Activated CD4-positive, alpha-beta T cell treated with anti-CD3 and anti-CD28 coated beads, Interleukin-2, amount 50 U/mL, for 48 hours (primary cell): ENCODE measurements at places on chromosomes 4 and X.

GRCh38 chrX:100685284-100685996 is 41.4 kb downstream of the SRPX2 start:
- peak; percentile 68 for DNase-seq

GRCh38 chr4:131257241-131257640 is 1891.9 kb upstream of the PCDH10 start:
- DNase-seq, result no peak

- DNase-seq, result no peak
Measured at GRCh38 chr4:23036503-23036902, 343.8 kb downstream of the GBA3 start.

GRCh38 chrX:148290931-148291330 is 209.5 kb upstream of the AFF2 start:
- DNase-seq, result no peak

GRCh38 chr4:69888336-69888735 is 28.4 kb upstream of the SULT1E1 start:
- no peak for DNase-seq

GRCh38 chrX:77441033-77441432 is 6.2 kb upstream of the FGF16 start:
- DNase-seq, result no peak

GRCh38 chrX:28628120-28628519 is 40.9 kb downstream of the IL1RAPL1 start:
- no peak for DNase-seq

GRCh38 chrX:107825698-107826237 is at the start of gene MID2:
Gene MID2 (plus strand): TSS chrX:107825866. CDS start chrX:107826427, 561 bp downstream.
- peak; percentile 54 for DNase-seq

DNA sequence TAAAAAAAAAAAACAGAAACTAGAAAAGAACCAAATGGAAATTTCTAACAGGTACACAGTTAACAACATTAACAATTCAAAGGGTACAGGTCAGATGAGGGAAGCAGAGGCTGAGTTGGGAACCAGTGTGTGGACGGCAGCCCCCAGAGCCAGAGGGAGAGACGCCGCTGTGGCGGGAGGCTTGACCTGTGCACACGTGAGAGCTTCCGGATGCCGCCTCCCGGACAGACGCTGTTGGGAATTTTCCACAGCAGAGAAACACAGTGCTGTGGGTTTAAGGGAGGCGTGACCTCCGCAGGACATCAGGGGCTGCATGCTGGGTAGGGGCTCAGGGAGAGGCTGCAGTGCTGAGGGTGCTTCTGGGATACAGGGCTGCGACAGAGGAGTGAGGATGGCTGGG is 22.2 kb downstream of the TACC3 start:
- DNase-seq, result no peak

DNA sequence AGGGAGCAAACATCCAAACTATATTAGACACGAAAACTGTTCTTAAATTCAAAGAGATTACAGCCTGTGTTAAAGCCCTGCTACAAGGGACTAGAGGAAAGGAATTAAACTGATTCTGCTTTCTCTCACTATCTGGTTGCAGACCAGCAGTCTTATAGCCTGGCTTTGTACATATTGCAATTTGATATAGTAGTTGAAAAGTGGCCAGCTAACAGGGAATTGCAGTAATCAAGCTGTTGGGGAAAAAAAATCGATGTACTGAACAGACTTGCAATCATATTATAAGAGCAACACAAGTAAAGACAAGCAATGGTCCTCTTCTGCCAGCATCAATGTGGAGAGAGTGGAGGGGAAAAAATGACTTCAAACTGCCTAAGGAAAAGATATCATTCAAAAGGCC is 364.4 kb upstream of the EPHA5 start:
- DNase-seq, result no peak

DNA sequence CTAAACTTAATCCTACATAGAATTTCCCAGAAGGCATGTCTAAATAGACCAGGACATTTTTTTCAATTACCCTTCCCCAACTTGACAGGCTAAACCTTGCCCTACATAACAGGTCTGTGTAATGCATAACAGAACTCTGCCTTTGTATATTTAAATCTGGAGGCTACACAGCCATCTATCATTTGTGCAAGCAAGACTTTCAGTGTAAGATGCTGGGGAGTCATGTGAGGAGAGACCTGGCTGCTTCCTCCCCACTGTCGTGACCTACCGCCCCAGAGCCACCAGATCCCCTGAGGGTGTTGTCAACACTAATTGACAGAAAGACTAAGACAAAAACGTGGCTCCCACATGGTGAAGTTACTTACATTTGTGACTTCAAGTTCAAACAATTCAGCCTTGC is 342.2 kb downstream of the PPARGC1A start:
- no peak for DNase-seq

DNA sequence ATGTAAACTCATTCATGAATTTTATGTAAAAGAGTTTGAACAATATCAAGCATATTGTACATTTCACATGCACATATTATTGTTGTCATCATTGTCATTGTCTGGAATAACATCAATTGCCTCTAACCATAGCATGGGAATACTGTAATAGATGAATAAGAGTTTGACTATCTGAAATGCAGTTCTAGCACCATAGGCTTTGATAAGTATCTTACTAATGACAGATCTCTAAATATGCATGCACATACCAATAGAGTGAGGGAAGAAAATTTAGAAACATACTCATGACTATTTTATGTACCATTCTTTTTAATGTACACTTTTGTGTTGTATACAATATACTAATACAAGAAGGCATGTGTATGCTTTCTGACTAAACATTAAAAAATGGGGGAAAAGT is 161.6 kb upstream of the SPRY1 start:
- DNase-seq, result no peak

DNA sequence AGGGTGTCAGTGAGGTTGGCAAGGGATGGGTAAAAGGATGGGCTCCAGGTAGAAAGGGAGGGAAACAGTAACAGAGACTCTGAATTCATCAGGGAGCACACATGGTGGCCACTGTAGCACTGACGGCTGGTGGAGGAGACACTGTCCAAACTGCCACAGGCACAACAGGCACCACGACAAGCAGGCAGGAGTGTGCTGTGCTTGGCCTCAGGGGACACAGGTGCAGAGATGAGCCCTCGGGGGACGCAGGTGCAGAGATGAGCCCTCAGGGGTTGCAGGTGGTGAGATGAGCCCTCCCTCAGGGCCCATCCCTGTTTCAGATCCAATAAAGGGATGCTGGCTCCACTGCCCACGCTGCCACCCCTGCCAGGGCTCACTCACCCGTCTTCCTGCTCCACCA is 7.6 kb downstream of the PDE6B start:
- DNase-seq, result no peak

DNA sequence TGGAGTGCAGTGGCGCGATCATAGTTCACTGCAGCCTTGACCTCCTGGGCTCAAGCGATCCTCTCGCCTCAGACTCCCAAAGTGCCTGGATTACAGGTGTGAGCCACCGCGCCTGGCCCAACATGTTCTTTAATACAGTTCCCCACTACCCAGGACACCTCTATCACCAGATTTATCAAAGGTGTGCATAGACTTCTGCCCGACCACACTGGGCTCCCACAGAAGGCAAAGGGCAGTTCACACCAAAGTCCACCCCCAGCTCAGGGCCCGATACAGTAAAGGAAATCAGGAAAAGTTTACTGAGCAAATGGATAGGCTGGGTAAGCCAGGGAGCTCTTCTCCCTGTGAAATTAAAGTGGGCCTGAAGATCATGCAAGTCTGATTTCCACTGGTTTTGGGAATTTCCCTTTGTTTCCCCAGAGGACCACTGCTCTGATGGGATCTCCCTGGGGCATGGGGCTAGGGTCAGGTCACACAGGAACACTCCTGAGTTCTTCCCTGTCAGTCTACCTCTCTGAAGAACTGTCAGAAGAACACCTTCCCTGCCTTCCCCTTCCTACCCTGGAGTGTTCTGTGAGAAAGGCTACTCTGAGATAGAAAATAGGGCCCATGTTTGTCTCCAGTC is 17.7 kb upstream of the PIM2 start:
- no peak for DNase-seq

GRCh38 chr4:173367285-173367684 is 3.5 kb upstream of the SAP30 start:
- no peak for DNase-seq

GRCh38 chrX:72714478-72714916 is 391 bp upstream of the PHKA1 start:
- peak; percentile 4 for DNase-seq
